ENCODE measurements at places on chromosomes 12 and 14.

DNA sequence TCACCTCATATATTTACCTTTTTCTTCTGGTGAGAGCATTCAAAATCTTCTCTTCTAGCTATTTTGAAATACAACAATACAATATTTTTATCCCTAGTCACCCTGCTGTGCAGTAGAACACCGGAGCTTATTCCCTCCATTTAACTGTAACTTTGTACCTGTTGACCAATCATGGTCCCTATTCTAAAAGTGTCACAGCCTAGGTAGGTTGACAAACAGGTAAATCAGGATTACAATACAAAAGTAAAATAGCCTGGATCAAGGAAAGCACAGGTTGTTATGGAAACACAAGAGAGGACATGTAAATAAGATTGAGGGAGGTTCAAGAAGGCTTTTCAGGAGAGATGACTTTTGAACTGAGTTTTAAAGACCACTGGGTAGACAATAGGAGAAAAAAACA lies 670.9 kb downstream of the DIO2 start:
- no peak for DNase-seq

- no peak for DNase-seq
These were observed 750 bp upstream of the DBX2 start for GRCh38 chr12:45051572-45052125.

- no peak for DNase-seq
These were observed 41.5 kb downstream of the ANO6 start for GRCh38 chr12:45257185-45257930.

- peak; percentile 19 for DNase-seq
These were observed 17.8 kb upstream of the RPS6KA5 start for GRCh38 chr14:91078095-91078737.

GRCh38 chr12:77601069-77601468 lies 229.6 kb upstream of the NAV3 start:
- DNase-seq, result no peak

DNA sequence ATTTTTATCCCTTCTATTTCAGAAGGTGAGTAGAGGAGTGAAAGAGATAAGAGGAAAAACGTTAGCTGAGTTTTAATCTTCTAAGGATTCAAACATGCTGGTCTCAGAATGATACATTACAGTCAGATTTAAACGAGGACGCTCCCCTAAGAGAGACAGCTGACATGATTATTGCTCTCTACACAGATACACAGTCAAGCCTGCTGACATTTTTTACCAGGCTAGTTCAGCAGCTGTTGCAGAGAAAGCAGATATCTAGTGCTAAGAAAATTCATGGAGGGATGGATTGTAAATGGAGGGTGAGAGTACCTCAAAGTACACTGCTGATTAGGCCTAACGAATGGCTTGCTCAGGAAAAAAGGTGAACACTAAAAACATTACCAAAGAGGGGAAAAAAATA lies 31.9 kb upstream of the SOS2 start:
- no peak for DNase-seq

DNA sequence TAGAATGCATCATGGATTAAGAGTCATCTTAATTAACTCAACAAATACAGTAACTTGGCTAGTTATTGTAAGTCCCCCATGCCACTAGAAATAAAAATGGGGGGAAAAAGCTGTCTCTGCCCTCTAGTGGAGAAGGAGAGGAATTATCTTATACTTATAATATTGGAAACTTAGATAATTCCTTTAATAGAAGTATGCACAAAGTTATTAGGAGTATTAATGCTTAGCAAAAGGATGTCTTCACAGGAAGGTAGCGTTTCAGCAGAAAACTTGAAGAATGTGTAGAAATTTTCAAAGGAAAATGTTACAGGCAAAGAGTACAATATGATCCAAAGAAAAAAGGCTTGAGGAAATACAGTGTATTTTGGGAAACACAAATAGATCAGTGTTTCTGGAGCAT lies 19.8 kb downstream of the OR5AU1 start:
- no peak for DNase-seq

DNA sequence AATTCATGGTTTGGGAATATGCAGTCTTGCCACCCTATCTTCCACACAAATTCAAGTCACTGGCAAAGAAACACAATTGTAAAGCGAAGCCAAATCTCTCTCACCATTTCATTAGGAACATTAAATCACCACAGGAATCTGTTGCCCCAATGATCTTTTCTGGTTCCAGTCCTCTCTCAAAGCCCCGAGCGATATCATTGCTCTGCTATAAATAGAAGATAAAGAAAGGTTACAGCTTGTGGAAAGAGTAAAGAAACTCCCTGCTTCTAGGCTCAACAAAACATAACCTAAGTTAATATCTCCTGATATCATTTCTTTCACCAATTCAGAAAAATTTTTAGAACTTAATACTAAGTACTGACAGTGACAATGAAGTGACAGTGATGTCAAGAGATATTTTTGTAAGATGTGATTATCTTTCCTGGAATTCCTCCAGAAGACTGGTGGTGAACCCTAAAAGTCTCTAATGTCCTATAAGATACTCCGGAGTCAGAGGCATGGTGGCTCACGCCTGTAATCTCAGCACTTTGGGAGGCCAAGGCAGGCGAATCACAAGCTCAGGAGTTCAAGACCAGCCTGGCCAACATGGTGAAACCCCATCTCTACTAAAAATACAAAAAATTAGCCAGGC lies 33.8 kb downstream of the CBX5 start:
- DNase-seq, result no peak

DNA sequence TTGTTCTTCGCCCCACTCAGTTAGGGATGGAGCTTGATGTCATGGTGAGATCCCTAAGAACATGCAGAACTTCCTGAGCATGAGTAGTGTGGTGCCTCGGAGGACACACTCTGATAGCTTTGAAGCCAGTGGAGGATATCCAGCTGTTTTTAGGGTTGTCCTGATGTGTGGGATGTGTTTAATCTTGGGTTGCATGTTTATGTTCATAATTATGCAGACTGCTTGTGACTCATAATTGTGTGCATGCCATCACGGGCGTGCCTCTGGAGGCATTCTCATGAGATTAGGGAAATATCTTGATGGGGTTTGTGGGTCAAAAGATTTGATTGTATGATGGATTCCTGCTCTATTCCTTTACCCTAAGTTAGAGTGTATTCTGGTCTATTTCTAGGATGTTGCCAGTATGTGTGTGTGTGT lies 267.4 kb upstream of the PELI2 start:
- no peak for DNase-seq

GRCh38 chr14:47189911-47190484 lies 485.4 kb downstream of the MDGA2 start:
- no peak for DNase-seq

DNA sequence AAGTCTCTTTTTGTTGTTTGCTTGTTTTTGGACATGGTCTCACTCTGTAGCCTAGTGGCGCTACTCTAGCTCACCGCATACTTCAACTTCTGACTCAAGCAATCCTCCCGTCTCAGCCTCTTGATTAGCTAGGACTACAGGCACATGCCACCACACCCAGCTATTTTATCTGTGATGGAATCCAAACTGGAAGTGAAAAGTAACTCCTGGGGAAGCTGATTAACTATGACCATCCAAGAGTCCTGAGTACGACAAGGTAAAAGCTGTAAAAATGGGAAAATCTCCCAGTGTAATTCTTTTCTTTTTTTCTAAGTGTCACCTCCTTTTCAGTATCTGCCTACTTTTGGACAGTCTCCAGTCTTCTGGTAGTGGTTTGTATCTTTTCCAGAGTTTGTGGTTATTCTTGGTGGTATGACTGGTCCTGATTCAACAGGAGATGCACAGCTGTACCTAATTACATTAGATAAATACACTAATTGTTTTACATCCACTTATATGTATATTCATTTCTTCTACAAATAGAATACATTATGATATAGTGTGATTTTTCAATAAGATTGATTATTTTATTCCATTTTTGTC lies 97.8 kb downstream of the SLC6A15 start:
- DNase-seq, result no peak

DNA sequence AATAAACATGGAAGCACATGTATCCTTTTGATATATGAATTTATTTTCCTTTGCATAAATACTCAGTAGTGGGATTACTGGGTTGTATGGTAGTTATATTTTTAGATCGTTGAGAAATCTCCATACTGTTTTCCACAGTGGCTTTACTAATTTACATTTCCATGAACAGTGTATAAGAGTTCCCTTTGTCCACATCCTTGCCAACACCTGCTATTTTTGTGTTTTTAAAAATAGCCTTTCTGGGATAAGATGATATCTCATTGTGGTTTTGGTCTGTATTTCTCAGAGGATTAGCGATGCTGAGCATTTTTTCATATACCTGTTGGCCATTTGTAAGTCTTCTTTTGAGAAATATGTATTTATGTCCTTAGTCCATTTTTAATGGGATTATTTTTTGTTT lies 329.2 kb upstream of the KITLG start:
- no peak for DNase-seq

GRCh38 chr12:49864798-49865090 lies 21.8 kb upstream of the BCDIN3D start:
- DNase-seq, result no peak

GRCh38 chr14:71187633-71188356 lies 280.5 kb downstream of the PCNX1 start:
- DNase-seq, result no peak

GRCh38 chr12:48388938-48389337 lies 38.2 kb upstream of the ZNF641 start:
- no peak for DNase-seq

- no peak for DNase-seq
These were observed 80.8 kb downstream of the ZNF664 start for GRCh38 chr12:124053851-124054250.

DNA sequence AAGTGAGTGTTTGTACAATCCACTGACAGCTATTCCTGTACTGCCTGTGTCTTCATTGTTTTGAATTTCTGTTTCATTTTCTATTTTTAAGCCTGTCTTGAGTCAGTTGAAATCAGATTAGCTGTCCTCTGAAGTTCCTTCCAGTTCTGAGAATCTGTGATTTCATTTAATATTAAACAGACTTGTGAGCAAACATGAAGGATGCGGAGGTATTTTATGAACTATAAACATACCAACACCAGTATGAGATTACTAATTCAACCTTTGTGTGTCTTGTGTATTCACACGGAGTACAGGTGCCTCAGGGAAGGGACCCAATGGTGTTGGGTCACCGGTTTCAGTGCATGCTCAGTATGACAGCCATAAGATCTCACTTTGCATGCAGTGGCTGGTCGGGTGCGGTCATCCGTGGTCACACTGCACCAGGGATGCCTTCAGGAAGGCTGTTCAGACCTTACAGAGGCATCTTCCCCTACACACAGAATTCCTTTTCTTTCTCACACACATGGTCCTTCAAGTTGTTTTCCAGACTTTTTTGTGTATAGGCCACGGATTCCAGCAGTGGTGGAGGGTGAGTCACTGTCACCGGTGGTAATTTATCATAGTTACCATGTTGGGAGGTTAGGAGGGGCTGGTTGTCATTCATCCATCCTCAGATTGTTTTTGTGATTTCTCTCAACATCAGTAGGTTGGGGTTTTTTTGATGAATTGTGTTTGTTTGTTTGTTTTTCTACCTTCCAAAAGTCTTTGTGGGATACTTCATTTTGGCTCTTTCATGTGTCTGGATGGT lies 103.0 kb upstream of the SFSWAP start:
- DNase-seq, result no peak

- DNase-seq, result no peak
These were observed 87.8 kb upstream of the PRKD1 start for GRCh38 chr14:30015489-30015888.

- no peak for DNase-seq
These were observed 329.2 kb downstream of the PCNX1 start for GRCh38 chr14:71236487-71236886.

- DNase-seq, result no peak
These were observed 292.3 kb downstream of the RAD51B start for GRCh38 chr14:68111853-68112270.

GRCh38 chr12:25251769-25252168 lies 1.0 kb upstream of the KRAS start:
- no peak for DNase-seq

GRCh38 chr14:101333335-101334280 lies 227.7 kb upstream of the DIO3 start:
- DNase-seq, result no peak

DNA sequence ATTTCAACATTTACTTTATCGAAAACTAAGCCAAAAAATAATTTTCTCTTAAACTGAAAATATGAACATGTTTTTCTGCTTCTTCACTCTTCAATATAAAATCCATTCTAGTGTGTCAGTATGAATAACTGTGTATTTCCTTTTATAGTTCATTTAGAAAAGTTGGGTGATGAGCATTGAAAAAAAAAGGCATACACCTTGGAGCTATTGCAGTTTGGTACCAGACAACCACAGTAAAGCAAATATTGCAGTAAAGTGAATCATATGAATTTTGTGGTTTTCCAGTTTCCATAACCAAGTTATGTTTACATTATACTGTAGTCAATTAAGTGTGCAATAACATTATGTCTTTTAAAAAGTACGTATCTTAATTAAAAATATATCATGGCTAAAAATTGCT lies 195.0 kb upstream of the FOXG1 start:
- DNase-seq, result no peak

GRCh38 chr12:34598352-34598827 lies 576.1 kb downstream of the ALG10 start:
- DNase-seq, result no peak

GRCh38 chr14:55470025-55470424 lies 29.6 kb upstream of the TBPL2 start:
- DNase-seq, result no peak

- no peak for DNase-seq
These were observed 41.4 kb downstream of the MYO1H start for GRCh38 chr12:109389146-109389545.

- DNase-seq, result no peak
These were observed 18.6 kb downstream of the TPCN1 start for GRCh38 chr12:113239811-113240331.

- no peak for DNase-seq
These were observed 259.9 kb upstream of the DDHD1 start for GRCh38 chr14:53412819-53413675.

DNA sequence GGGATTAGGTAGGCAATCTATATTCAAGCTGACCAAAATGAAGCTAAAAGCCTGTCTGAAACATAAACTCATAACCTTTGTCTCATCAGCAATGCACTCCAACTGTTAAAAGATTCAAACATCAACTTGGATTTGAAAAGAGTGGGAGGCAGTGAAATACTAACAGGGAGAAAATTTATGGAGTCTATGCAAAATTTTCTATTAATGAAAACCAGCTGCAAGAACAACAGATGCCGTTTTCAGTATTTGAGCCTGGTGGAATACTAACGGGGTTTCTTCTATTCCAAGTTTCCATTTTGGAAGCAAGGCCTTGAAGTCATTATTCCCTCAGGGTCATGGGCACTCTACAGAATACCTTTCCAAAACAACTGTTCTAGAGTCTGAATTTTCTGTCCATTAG lies 88.3 kb downstream of the LRP6 start:
- no peak for DNase-seq

- DNase-seq, result no peak
These were observed 20.3 kb downstream of the SLC8A3 start for GRCh38 chr14:70168406-70168805.

- DNase-seq, result no peak
These were observed 1.0 kb upstream of the PTMS start for GRCh38 chr12:6765048-6765633.

All from stimulated activated CD4-positive, alpha-beta T cell treated with anti-CD3 and anti-CD28 coated beads, Interleukin-2, amount 100 ng/mL, for 4 hours (primary cell).